Activated gamma-delta T cell (primary cell): ENCODE measurements at places on chromosomes 7 and 10.

DNA sequence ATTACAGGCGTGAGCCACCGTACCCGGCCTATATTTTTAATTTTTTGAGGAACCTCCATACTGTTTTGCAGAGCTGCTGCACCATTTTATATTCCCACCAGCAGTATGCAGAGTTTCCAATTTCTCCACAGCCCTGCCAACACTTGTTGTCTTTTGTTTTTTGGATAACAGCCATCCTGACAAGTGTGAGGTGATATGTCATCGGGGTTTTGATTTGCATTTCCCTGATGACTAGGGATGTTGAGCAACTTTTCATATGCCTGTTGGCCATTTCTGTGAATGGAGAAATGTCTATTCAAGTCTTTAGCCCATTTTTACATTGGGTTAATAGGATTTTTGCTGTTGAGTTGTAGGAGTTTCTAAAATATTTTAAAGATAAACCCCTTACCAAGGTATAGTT lies 22.2 kb downstream of the ENTPD7 start:
- no peak for DNase-seq

DNA sequence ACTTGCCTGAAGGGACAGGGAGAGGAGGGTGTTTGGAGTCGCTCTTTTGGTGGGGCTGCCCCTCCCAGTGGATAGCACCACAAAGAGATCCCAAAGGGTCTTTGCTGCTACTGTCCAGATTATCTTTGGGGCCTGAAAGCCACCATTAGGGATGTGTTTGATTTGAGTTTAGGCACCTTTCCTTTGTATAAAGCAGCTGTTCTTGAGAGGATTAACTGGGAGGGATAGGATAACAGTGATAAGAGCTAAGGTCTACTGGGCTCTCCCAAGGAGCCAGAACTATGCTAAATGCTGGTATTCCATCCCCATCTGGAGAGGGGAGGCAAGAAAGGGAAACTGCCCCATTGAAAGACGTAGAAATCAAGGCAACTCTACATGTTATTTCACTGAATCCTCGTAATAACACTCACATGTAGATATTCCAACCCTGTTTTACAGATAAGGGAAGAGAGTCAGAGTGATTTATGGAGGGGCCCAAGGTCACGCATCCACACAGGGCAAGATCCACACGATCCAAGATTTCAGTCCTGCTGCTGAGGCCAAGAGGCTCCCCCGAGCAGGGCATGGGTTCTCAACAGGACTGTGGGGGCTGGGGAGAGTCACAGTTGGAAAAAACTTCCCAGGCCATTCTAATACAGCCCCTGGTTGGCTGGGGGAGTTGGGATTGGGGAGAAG lies 11.1 kb upstream of the TCF7L2 start:
- no peak for DNase-seq

DNA sequence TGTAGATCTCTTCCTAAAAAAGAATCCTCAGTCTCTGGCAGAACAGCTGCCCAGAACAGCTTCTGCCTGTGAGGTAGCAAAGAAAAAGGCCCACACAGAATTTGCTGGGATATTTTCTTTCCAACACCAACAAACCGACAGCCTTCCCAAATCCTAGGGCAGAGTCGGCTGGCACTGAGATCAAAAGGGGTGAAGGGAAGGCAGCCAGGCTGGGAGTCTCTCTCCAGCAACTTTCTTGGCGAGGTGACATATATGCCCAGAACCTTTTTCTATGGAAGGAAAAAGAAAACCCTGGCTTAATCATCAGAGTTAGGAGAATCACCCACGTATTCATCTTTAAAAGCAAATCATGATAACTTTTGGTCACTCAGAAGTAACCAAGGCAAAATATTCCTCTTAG lies 279.6 kb downstream of the DNAJB6 start:
- DNase-seq = no peak

DNA sequence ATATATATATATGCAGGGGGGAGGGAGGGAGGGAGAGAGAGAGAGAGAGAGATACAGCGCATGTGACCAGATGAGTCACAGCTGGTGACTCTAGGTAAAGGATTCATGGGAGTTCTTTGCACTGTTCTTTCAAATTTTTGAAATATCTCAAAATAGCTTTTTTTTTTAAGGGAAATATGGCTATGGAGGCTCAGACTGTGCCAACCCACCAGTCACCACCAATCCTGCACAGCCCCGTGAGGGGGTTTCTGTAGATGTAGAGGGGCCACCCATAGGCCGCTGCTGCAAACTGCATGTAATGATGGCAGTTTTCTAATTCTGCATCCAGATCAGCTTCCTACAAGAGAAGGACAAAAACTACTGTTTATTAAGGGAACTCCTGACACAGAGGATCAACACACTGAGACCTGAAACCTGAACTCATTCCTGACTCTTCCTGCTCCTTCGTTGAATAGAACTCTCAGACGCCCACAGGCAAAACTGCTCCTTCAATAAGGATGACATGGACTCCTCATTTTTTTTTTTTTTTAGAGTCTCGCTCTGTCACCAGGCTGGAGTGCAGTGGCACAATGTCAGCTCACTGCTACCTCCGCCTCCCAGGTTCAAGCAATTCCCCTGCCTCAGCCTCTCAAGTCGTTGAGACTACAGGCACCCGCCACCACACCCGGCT lies 17.3 kb downstream of the DAGLB start:
- DNase-seq = no peak

GRCh38 chr7:102097601-102098161 lies 189.0 kb upstream of the SH2B2 start:
- DNase-seq = no peak

DNA sequence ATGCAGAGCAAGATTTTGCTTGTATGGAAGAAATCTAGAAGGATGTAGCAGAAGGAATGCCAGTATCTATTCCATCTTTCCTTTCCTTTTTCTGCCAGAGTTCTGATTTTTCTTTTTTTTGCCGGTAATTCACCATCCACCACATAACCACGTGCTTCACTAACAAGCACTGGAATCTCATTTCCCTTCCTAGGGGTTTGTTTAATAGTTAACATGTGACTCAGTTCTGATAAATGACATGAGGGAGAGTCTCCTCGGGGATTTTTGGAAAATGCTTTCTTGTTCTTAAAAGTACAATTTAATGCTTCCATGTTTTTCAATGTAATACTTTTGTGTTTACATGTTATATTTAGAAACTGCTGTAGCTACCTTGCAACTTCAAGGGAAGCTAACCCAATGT lies 590.2 kb downstream of the SH2D4B start:
- DNase-seq = no peak

DNA sequence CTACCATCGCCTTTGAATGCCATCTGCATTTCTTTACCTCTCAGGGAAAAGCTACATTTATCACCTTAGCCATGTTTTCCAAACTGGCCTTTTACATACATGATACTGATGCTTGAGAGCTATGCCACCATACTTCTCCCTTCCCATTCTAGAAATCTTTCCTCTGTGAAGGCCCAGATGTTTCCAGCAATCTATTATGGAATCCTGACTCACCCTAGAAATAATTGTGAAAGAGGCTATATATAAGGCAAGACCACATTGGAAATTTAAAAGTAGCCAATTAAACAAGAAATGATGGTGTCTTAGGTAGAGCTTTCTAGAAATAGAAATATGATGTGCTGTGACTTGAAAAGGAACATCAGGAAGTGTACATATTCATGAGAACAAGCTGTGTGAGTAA lies 389.7 kb downstream of the INHBA start:
- DNase-seq = no peak

GRCh38 chr10:86191686-86192085 lies 174.9 kb downstream of the GRID1 start:
- no peak for DNase-seq

DNA sequence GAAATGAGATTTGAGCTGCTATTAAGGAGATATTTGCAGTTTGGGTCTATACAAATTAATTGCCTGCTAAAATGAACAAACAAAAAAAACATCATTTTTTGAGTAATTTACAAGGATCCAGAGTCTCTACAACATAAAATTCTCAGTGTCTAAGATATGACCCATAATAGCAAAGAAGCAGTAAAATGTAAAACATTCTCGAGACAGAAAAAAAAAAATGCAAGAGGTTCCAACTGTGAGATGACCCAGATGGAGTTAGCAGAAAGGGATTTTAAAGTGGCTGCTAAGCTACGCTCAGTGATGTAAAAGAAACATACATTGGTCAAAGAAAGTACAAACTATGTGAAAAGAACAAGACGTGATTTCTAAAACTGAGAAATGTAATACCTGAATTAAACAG lies 471.0 kb downstream of the SH2D4B start:
- DNase-seq = no peak

- DNase-seq = no peak
These were observed 38.0 kb downstream of the CD36 start for GRCh38 chr7:80676404-80676803.

DNA sequence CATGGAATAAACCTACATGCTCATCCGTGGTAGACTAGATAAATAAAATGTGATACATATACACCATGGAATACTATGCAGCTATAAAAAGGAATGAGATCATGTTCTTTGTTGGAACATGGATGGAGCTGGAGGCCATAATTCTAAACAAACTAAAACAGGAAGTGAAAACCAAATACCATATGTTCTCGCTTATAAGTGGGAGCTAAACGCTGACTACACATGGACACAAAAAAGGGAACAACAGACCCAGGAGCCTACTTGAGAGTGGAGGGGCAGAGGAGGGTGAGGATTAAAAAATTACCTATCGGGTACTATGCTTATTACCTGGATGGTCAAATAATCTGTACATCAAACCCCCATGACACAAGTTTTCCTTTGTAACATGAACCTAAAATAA lies 68.7 kb upstream of the SEC61G start:
- no peak for DNase-seq

- no peak for DNase-seq
These were observed 4.3 kb downstream of the NOC3L start for GRCh38 chr10:94358480-94358879.

DNA sequence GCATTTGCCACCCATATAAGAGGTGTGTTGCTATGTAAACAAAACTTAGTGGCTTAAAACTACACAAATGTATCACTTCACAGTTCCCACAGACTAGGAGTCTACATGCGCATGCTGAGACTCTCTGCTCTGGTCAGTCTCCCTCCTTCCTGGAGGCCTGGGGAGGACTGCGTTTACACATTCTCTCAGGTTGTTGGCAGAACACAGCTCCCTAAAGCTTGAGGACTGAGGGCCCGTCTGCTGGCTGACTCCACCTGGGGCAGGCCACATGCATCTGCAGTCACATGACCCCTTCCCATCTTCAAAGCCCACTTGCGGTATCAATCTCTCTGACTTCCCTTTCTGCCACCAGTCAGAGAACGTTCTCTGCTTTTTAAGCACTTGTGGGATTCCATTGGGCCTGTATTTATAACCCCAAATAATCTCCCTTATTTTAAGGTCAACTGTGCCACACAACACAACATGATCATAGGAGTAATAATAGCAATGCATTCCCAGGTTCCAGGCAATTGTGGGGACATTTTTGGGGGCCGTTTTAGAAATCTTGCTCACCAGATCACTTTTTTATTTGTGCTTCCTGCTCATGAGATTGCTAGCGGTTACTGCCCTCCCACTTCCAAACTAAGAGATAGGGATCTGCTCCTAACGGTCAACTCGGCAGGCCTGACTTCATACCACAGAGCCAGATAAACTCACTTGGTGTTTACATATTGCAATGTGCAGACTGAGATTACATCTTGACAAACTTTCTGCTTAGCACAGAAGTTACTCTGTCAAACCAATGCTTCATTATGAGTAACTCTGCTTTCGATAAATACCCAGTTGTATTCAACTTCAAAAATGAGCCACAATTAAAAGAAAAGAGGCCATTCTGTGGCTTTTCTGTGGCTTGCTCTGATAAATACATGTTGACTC lies 96.3 kb downstream of the ALOX5 start:
- DNase-seq = no peak

GRCh38 chr7:151375530-151376217 lies 34.1 kb downstream of the NUB1 start:
- DNase-seq = no peak

DNA sequence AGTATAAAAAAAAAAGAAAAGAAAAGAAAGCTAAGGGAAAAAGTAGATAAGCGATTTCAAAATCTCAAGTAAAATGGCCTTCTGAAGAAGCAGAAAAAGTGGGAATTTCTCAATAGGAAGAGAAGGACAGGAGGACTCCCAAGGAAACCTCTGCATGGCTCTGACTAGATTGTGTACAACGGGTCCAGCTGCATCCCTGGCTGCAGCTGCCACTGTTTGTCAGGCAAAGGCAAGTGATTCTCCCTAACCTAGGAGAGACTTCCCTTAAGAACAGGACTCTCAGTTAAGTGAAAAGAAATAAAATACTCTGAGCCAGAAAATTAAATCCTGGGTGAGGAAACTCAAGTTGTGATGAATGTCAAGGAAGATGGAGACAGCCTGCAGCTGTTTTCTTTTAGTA lies 298.6 kb upstream of the KIAA1217 start:
- DNase-seq = no peak

- DNase-seq = no peak
These were observed 584 bp upstream of the GARS1 start for GRCh38 chr7:30594048-30594539.

DNA sequence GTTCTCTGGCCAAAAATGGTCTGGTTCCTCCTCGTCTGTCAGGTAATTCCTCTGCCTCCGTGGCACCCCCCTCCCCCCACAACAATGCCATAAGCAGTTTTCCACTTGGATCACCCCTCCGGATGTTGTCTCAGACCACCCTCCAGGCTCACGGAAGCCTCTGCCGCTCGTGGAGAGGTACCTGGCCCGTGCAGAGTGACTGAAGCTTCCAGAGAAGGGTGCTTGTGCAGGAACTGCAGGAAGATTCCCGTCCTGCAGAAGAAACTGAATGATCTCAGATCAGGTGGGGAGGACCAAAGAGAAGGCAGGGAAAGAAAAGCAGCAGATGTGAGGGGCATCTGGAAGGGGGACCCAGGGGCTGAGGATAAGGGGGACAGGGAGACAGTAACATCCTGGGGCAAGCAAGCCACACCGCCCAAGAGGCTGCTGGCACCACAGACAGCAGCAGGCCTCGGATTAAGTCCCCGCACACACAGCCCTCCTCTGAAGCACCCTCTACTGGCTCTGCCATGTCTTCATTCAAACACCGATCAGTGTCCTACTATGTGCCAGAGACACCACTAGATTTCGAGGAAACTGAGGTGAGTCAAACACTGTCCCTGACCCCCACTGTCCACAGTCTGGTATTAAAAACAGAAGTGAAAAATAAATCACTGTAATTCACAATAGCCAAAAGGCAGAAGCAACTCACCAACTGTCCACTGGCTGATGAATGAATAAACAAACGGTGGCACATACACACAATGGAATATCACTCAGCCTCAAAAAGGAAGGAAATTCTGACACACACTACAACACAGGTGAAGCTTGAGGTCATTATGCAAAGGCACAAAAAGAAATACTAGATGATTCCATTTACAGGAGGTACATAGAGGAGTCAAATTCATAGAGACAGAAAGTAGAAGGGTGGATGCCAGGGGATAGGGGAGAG lies 26.4 kb downstream of the KIAA1549 start:
- no peak for DNase-seq

GRCh38 chr10:72171175-72171630 lies 44.6 kb upstream of the ANAPC16 start:
- DNase-seq = no peak
